ENCODE measurements at places on chromosomes 1 and 21.

- DNase-seq, result no peak
Observed at GRCh38 chr1:244350027-244350426, 101.7 kb downstream of the ADSS2 start.

GRCh38 chr1:213714645-213715044 is 273.1 kb upstream of the PROX1 start:
- no peak for DNase-seq

- no peak for DNase-seq
Observed at GRCh38 chr21:36207577-36208320, 51.1 kb downstream of the DOP1B start.

DNA sequence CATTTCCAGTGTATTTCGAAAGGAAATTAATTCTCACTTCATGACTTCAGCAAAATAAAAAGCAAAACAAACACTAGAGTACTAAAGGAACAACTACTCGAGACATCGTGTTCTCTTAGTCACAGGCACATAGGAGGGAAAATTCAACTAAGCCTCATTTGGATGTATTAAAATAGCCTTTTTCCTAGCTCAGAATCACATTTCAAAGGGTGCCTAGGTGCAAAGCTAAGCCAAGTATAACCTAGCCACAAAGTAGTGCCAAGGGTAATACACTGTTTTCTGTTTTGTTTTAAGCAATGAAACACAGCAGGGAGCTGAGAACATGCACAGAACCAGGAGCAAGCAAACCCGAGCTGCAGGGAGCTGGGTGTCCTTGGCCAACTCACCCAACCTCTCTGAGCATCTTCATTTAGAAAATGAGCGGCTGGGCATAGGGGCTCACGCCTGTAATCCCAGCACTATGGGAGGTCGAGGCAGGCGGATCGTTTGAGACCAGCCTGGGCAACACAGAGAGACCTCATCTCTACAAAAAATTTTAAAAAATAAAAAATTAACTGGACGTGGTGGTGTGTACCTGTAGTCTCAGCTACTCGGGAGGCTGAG is 26.6 kb upstream of the ACBD6 start:
- DNase-seq, result no peak

GRCh38 chr1:108732398-108732797 is 14.1 kb upstream of the STXBP3 start:
- no peak for DNase-seq

- DNase-seq, result no peak
Observed at GRCh38 chr1:159898527-159898926, 1.4 kb downstream of the CFAP45 start.

- no peak for DNase-seq
Observed at GRCh38 chr1:206067486-206068227, 14.7 kb downstream of the RHEX start.

- DNase-seq, result no peak
Observed at GRCh38 chr1:20250340-20250989, 40.2 kb upstream of the VWA5B1 start.

Measured in NCI-H1048 (cell line).